ENCODE measurements at places on chromosomes 13 and 19.

GRCh38 chr19:21134934-21135366 lies 6.9 kb upstream of the ZNF431 start:
- DNase-seq, result no peak

DNA sequence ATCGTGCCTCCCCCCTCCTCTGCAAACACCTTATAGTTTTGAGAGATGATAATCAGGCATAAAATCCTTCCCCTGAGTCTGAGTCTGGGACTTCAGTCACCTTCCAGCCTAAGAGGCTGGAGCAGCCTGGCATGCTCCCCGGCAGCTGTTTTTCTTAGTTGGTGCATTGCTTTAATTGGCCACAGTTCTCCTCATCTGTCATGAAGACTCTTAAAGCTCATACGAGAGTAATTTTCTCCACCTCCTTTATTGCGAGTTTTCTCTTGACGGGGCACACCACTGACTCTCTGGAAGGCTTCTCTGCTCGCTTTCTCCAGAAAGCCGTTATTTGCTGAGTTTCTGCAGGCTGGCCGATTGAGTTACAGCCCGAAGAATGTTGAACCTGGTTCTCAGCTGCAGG lies 310.5 kb downstream of the ATP8A2 start:
- no peak for DNase-seq

- no peak for DNase-seq
Measured at GRCh38 chr13:46624821-46625220, 71.9 kb downstream of the LRCH1 start.

GRCh38 chr13:34816245-34816884 lies 125.7 kb upstream of the NBEA start:
- no peak for DNase-seq

GRCh38 chr13:42883771-42884467 lies 102.5 kb downstream of the FAM216B start:
- DNase-seq, result peak; percentile 79

DNA sequence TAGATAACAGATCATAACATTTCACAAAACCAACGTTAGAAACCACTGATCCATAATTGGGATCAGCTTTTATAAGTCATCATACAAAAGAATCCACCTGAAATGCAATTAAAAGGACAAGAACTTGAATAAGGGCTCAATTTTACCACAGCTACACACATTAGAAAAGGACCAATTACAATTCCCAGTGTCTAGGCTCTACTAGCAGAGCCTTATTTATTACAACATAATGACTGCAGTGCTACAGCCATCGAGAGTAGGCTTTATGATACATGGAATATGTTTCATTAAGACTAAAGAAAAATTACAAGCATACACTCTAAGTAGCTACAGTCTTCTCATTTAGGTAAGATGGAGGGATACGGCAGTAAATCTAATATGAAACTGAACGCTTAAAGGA lies 2.9 kb downstream of the RBM26 start:
- no peak for DNase-seq

DNA sequence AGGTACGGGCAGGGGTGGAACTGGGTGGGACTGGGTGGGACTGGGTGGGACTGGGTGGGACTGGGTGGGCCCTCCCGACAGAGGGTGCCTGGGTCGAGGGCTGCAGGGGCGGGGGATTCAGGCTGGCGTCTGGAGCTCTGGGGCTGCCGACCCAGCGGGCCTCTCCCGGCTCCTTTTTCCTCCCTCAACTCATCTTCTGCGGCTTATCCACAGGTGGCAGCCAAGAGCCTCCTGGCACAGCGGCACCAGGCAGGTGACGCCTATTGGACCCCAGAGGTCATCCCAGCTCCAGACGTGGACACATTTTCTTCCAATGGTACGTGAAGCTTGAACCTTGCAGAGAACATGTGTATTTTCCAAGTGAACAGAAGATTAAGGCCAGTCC lies 533 bp downstream of the ZNF544 start:
- DNase-seq, result no peak

DNA sequence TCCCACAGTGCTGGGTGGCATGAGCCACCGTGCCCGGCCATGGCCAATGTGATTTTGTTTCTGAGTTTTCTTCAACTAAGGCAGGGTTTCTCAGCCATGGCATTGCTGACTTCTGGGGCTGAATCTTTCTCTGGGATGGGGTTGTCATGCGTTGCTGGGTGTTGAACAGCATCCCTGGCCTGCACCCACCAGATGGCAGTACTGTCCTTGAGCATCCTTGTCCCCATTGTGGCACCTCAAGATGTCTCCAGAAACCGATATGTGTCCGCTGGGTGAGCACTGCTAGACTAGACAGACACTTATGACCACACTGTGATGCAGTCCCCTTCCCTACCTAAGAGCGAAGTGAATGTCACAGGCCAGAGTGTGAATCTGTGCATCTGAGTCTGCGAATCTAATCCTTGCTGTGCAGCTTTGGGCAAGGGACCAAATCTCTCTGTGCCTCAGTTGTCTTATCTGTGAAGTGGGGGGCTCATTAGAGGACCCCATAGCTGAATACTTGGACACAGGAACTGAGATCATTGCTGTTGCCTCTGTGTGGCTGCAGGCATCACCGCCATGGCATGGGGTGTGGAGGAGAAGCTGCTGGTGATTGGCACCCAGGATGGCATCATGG lies 50.3 kb upstream of the SIN3B start:
- no peak for DNase-seq

DNA sequence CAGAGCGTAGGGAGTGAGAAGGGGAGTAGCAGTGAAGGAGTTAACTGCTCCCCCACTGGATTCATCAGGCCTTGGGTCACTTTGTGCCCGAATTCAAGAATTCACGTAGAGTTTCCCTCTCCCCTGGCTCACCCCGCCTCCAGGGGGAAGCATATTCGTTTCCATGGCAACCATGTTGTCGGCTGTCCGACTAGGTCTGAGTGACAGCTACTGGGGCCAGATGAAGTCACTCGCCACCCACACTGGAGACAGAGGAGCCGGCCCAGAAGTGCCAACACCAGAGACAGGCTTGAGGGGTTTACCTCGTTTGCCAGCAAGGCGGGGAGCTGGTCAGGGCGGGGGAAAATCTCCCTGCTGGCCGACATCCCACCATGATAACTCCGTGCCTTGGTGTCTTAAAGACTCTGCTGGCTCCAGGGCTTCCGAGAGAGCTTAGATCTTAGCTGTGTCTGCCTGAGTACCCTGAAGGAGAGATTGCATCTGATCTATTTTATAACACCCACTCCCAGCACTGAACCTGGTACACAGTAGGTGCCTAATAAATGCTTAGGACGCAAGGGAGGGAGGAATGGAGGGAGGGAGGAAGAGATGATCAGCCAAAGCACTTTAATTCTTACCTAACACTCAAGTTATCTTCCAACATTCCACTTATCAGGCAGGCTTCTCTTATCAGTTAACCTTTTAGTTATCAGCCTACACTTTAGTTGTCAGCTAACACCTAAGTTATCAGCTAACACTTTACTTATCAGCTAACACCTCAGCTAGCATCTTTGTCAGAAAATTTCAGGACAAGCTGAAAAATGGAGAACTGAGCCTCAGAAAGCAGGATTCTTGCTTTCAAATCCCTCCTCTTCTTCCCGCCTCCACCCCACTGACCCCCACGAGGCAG lies 57.2 kb upstream of the ZNRF4 start:
- no peak for DNase-seq

DNA sequence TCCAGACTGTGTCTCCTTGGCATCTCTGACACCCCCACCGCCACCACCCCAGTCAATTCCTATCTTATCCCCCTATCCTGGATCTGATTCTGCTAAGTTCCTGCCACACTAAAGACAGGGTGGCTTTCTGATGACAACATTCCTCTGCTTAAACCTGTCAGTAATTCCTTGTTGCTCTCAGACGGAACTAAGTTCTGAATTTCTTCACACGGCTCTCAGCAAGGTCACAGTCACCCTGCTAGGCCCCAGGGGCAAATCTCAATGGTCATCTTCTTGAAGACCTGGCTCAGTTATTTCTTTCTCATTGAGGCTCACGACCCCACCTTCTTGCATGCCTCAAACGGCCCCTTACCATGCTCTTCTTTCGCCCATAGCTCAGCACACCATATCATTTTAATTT lies 7.6 kb downstream of the ALOX5AP start:
- no peak for DNase-seq

DNA sequence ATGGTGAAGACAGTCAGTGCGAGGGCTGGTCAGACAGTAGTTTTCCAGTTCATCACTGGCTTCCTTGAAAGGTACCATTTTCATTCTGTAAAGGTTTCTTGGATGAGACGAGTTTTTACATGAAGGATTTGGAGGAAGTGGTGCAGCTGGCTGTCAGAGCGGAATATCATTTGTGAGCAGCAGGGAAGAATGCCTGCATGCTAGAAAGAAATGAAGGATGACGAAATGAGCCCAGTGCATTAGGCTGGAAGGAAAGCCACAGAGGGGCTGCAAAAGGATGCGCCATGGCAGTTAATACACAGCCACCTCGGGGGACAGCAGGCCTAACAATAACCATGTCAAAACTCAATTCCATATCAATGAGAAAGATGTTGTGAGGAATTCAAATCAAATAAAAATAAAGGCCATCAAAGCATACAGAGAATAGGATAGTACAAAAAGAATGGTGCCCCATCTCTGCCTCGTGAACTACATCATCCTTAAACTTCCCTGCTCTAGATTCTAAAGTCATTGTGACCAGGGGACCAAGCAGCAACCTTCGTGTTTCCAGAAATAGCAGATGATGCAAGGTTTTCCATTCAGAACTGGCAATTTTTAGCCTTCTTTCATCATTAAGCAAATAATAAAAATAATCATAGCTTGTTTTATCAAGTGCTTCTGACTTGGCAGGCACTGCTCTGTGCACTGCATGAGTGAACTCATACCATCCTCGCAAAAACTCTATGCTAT lies 504.2 kb downstream of the RFC3 start:
- no peak for DNase-seq

DNA sequence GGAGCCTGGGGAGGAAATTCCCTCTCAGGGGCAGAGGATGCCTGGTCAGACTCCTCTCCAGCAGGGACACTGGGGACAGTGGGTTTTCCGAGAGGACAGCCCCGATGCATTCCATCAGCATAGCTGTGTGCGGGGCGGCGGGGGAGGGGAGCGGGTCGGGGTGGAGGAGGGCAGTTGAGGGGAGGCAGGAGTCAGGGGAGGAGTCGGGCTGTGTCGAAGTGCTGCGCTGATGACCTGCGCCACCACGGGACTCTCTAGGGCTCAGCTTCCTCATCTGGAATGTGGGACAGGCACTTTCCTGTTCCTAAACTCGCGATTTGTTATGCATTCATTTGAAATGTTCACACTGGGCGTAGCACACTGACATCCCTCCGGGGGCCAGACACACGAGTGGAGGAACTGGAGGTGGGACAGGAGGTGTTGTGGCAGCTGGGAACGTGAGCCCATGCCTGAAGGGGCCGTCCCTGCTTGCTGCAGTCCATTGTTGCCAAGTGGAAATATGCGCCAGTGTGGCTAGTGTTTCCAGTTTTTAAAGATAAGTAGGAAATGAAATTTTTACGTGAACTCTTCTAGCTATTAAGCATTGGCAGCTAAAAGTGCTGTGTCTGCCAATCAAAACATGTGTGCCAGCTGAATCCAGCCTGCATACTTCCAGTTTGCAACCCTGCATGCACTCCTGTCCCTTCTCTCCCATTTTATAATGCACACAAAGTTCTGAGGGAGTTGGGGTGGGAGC lies 43.3 kb downstream of the FLT1 start:
- DNase-seq, result no peak

- DNase-seq, result no peak
Measured at GRCh38 chr13:46739447-46740098, 57.4 kb downstream of the ESD start.

GRCh38 chr13:75621147-75621546 lies 15.0 kb upstream of the LMO7 start:
- no peak for DNase-seq

DNA sequence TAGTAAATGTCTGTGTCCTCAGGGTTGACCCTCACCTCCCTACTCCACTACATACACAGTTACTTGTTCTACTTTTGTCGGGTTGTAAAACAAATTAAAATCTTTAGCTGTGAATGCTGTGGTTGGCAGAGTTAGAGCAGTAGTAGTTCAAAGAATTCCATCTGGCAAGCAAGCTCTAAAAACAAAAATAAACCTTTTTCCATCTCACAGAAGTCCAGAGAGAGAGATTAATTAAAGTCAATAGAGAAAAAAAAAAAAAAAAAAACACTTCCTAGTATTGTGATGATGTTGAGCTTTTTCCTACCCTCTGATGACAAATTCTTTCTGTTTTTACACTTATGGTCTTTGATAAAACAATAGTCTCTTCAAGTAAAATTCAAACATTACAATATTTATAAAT lies 338.4 kb downstream of the PCDH17 start:
- DNase-seq, result no peak

DNA sequence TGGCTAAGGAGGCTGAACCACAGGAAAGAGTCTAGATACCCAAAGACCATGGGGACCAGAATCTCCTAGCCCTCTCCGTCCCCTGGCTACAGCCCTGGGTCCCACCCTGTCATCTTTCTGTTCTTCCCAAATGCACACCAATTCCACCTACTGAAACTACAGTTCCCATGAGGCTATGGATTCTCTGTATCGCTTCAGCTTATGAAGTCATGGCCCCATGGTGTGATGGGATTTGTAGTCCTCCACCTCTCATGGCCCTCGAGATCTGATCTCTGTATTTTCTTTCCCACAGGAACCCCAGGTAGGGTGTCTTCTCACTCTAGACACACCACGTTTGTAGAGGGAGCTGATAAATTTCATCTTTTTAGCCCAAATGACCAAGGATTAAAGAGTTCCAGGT lies 11.8 kb downstream of the PTPRH start:
- DNase-seq, result no peak

DNA sequence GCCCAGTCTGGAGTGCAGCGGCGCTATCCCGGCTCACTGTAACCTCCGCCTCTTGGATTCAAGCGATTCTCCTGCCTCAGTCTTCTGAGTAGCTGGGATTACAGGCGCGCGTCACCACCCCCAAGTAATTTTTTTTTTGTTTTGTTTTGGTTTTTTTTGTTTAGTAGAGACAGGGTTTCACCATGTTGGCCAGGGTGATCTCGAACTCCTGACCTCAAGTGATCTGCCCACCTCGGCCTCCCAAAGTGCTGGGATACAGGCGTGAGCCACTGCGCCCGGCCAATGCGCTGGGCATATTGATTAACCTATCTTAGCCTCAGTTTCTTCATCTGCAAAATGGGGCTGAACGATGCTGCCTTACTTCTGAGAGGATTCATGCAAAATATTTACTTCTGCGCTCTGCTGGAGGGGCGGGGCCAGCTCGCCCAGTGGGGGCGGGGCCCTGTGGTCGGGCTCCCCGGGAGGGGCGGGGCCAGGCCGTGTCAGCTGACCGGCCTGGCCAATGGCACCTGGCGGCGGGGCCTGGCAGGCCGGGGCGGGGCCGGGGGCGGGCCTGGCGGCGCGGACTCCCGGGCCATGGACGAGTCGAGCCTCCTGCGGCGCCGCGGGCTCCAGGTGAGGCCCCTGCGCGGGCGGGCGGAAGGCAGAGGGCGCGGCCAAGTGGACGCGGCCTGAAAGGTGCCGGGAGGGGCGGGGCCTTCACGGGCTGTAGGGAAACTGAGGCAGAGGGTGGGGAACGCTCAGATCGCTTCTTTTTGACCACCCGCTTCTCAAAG lies at the start of gene MAST3:
MAST3 (plus strand) TSS at position 562 of the 776 bp plus-strand sequence; CDS start at position 577, 15 bp downstream.
- DNase-seq, result peak; percentile 39
